ENCODE measurements at places on chromosomes 11 and 22.

GRCh38 chr11:82869657-82870056 is 30.6 kb downstream of the PRCP start:
- no peak for DNase-seq

- no peak for DNase-seq
These were observed 22.8 kb upstream of the GUCY1A2 start for GRCh38 chr11:107041088-107041444.

DNA sequence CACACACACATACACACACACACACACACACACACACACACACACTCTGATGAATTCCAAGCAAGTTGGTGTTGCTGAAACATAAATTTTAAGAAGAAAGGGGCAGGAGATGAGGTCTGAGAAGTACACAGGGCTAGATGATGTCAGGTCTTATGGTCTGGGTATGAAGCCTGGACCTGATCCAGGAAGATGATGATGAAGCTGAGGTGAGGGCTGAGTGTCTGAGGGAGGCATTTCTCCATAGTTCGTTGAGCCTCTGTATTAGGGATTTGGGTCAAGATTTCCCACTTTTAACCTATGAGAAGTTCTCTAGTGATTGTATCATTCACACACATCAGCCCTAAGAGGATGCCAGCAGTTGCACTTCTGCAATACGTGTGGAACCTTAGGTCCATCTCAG is 32.6 kb downstream of the KREMEN1 start:
- DNase-seq: no peak

DNA sequence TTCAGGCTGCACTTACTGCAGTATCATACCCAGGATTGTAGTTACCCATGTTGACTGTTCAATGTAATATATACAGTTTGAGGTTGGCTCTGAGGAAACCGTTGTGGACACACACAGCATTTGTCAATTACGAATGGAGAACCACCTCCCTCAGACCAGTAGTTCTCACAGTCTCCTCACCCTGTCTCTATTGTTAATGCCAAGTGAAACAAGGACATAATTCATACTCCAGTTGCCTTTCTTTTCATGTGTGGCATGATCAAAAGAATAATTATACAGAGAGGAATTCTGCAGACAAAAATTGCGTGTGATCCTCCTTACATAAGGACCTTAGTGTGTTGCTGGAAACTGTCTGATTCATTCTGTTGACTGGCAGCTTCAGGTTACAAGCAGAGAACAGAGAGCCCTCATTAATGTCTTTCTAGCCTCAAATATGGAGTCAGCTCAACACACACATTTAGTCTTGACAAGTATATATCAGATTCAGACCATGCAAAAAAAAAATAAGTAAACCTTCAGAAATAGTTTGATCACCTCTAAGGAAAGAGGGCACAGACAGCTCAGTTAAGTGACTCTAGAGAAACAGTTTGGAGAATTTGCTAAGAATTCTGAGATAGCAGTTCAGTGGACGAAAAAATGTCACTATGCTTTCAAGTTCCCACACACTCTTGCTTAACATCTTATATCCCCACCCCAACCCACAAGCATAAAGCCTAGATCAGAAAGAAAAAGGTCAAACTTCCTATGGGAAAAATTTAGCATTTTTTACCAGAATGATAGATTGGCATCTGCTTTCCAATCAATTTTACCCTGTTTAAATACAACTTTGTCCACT is 96.1 kb downstream of the MAML2 start:
- DNase-seq: no peak

DNA sequence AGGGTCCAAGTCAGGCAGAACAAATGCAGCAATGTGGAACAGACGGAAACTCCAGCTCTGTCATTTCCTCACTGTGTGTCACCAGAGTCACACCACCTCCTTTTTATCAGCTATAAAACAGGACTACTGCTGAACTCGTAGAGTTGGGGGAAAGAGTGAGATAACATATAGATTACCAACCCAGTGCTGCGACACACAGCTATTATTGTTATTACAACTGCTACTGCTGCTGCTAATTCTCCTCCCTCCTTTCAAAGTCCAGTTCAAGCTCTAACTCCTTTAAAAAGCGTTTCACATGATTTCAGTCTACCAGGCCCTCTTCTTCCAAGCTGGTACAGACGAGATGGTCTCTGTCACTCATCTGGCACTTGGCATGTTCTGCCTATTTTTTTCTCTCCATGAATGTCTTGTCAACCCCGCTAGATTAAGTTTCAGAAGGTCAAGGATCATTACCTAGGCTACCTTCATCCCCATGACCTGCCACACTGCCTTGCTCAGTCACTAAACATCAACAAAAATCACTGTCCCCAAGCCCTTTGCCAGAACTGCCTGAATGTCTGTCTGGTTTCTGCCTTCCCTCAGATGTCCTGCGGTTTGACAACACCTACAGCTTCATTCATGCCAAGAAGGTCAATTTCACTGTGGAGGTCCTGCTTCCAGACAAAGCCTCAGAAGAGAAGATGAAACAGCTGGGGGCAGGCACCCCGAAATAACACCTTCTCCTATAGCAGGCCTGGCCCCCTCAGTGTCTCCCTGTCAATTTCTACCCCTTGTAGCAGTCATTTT is 3.7 kb upstream of the MTFP1 start:
- DNase-seq: no peak

GRCh38 chr22:38110863-38111852 is 674 bp upstream of the BAIAP2L2 start:
- no peak for DNase-seq

DNA sequence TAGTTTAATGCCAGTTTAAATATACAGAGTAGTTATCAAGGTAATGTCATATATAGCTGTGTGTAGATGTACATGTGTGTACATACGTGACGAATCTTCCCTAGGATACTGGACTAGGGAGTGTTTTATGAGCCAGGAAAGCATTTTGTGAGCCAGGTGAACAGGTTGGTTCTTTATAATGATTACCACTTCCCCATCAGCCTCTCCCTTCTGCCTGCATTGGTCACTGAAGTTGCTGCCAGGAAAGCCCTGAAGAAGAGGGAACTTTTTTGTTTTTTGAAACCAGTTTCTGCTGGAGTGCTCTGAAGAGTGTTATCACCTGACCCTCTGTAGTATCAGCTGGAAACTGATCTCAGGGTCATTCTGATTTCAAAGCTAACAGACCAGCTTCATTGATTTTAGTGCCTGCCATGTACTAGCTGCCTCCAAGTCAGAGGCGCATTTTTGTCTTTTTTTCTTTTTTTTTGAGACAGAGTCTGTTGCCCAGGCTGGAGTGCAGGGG is 14.2 kb upstream of the ST14 start:
- DNase-seq: no peak

DNA sequence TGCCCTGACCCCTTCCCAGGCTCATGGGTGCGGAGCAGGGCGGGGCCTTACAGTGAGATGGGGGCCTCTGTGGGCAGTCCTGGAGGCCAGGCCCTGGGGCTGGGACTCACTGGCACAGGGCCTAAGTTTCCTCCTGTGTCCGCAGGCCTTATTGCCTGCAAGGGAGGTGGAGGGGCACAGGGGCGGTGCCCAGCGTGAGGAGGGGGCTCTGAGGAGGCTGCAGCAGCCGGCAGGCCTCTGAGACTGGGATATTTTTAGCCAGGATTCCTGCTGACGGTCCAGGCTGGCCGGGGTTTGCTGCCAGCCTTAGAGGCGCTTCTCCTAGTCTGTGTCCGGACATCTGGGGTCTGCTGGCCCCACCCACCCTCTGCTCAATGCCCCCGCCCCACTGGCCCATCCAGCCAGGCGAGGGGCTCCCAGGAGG is 5.7 kb upstream of the RTN4R start:
- DNase-seq: no peak

DNA sequence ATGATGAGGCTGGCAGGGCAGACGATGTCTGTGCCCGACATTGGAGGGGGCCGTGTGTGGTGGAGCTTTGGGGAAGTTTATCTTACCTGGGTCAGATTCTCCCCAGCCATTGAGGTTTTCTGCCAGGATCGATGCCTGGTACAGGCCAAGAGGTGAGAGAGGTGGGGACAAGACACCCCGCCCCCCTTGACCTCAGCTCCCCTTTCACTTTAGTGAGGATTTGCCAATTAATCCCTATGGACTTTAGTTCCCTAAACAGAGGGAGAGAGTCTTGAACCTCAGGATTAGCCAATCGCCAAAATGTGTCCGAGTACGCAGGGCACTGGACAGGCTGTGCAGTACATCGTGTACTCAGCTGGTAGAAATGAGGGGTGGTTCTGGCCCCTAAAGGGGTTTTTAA is 541 bp downstream of the HORMAD2 start:
- no peak for DNase-seq
